ENCODE measurements at places on chromosomes 7 and 10.

- DNase-seq, result no peak
Observed at GRCh38 chr7:52727632-52728031, 307.8 kb upstream of the POM121L12 start.

DNA sequence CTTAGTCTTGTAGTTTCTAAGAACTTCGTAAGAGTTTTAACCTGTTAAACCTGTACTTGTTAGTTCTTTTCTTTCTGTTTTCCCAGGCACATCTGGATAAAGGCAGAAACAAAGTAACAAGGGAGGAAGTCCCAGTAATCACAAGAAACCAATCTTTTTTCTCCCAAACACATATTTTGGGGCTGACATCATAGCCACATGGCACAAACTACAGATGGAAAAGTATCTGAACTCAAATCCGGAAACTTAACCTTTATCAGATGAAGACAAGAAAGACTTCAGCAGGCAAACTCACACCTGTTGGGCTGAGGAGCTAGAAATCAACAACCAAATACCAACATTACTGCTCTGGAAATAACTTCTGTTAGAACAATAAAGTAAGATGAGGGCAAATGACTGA lies 67.1 kb downstream of the CUBN start:
- DNase-seq, result no peak

DNA sequence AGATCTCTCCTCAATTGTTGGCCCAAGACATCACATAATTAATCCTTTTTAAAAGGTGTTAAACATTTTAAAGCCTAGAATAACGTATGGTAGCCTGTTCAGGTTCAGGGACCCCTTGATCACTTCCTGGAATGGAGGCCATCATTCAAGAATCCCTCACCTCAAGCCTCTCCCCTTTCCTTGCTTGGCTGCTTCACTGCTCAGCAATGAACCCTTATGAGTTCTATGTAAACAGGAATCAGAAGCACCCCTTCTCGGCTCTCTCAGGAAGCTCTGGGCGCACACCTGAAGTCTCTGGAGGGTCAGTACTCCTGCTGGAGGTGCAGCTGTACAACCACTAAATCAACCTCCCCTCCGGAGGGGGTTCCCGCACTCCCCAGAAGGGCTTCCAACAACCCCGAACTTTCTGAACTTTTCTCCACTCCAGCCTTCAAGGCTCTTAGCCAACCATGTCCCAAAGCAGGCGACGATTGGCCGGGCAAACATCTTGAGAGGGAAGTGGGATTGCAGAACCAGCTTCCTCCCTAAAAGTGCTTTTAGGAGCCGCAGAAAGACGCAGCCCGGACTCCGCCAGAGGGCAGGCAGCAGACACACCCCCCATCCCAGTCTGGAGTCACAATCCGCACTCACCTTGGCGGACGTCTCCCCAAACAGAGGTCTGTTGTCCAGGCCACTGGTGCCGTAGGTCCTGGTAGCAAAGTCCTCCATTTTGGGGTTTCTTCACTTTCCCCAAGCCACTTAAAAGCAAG lies 562 bp downstream of the TMEM243 start:
- DNase-seq, result no peak

DNA sequence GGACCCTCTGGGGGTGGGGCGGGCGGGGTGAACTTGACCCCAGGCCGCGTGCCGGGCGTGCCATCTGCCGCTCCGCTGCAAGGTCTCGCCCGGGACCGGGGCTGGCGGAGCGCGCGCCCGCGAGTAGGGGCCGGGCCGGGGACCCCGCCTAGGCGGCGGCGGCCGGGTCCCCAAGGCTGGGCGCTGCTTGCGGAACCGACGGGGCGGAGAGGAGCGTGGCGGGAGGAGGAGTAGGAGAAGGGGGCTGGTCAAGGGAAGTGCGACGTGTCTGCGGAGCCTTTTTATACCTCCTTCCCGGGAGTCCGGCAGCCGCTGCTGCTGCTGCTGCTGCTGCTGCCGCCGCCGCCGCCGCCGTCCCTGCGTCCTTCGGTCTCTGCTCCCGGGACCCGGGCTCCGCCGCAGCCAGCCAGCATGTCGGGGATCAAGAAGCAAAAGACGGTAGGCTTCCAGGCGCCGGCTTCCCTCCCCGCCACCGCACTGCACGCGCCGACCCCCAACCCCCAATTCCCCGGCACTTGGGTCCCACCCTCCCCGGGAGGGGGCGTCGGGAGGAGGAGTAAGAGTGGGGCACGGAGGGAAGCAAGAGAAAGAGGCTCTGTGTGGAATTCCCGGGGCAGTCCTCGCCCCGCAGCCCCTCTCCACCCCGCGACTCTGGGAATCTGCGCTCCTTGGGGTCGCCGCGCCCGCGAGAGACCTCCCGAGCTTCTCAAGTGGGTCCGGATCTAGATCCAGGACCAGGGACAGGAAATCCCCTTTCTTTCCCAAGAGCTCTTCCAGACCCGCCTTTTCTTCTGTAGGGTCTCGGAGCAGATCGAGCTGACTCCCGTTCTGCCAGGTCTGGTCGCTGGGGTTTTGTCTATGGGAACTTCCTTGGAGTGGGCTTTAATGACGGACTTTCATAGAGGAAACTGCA lies at the start of gene PAPSS2:
PAPSS2 (plus strand) TSS at position 308 of the 913 bp plus-strand sequence; CDS start at position 412, 104 bp downstream.
- peak; percentile 5 for DNase-seq

GRCh38 chr10:79180414-79181221 lies 111.9 kb downstream of the ZMIZ1 start:
- no peak for DNase-seq

DNA sequence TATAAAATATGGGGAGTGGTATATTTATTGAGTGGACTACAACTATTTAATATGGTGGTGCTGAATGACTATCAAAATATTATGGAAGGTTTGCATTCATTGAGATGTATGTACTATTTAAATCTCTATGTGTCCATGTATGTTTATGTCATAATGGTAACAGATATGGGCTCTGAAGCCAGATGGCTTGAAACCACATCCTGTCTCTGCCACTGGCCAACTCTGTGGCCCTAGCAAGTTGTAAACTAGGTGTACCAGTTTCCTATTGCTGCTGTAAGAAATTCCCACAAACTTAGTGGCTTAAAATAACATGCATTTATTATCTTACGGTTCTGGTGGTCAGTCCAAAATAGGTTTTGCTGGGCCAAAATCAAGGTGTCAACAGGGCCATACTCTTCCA lies 198.1 kb upstream of the NFE2L3 start:
- no peak for DNase-seq

DNA sequence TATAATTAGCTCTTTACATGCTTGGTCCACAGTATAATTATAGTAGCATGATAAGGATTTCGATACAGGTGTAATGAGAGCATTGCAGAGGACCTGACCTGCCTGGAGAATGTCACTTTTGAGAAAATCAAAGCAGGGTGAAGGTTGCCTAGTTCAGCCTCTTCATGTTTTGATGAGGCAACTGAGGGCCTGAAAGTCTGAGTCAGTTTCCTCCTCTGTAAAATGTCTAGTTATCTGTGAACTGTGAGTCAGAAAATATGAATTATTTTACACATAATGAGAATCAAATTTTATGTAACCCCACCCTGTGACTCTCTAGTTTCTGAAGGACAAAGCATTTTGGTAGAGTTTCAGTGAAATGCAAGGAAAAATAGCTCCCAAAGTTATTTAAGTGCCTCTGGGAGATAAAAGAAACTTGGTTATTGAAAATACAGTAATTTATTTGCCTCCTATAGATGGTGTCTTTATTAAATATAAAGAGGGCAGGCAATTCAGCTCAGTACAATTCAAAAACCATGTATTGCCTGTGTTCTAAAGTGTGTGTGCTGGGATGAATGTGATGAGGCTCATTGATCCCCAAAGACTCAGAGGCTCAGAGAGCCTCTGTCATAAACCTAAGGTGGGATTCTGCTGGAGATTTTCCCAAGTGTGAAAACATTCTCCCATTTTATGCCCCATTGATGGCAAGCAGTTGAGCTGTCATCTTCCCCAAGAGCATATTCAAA lies 37.3 kb upstream of the SAMD9L start:
- DNase-seq, result no peak

GRCh38 chr10:4024516-4025245 lies 239.7 kb upstream of the KLF6 start:
- no peak for DNase-seq

DNA sequence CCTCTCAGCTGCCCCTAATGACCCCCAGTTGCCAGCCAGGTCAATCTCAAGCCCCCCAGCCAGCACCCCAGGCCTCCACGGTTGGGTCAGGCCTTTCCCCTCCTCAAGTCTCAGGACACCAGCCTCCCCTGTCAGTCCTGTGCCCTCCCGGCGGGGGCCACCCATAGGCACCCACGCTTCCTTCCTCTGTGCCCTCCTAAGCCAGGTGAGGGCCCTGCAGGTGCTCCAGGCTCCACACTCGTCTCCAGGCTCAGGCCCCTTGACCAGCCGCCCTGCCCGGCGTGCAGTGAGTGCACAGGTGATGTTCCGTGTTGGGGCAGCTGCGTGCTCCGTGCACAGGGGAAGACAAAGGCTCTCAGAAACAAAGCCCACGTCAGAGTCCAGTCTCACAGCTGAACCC lies 26.8 kb upstream of the ADGRA1 start:
- no peak for DNase-seq

- no peak for DNase-seq
Observed at GRCh38 chr7:99894738-99895137, 17.9 kb upstream of the OR2AE1 start.

- no peak for DNase-seq
Observed at GRCh38 chr10:74103560-74104258, 46.9 kb downstream of the AP3M1 start.

GRCh38 chr7:133940368-133940767 lies 186.8 kb upstream of the LRGUK start:
- DNase-seq, result no peak

DNA sequence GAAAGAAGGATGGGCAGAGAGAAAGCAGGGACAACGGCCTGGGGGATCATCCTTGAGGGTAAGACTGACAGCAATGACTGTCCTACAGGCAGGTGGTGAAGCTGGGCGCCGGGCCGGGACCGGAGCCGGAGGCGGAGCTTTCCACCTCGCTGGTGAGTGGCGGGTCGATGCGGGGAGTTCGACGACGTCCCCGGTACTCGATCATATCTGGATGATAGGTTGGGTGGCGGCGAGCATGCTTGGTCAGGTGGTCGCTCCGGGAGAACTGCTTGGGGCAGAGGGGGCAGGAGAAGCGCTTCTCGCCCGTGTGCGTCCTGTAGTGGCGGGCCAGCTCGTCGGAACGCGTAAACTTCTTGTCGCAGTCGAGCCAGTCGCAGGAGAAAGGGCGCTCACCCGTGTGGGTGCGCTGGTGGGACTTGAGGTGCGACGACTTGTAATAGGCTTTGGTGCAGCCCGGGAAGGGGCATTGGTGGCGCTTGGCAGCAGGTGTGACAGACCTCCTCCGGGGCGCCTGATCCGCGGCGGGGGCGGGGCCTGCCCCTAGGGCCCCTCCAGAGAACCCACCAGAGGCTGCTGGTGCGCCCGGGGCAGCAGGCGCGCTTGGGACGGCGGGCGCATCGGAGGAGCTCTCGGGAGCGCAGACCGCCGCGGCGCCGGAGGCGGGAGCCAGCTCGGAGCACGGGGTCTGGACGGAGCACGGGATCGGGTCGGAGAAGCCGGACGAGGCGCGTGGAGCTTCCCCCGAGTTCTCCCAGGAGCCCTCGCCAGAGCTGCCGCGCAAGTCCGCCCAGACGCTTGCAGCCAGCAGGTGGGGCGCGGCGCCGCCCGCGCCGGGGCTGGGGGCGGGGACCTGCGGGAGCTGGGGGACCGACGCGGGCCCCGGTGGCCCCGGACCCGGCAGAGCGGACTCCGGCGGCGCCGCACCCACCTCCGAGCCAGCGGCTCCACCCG lies 752 bp downstream of the KLF14 start:
- DNase-seq, result no peak

- DNase-seq, result no peak
Observed at GRCh38 chr7:101200862-101201599, at the start of gene MOGAT3. Gene MOGAT3 (minus strand): TSS chr7:101201036. CDS start chr7:101200854, 182 bp downstream.

DNA sequence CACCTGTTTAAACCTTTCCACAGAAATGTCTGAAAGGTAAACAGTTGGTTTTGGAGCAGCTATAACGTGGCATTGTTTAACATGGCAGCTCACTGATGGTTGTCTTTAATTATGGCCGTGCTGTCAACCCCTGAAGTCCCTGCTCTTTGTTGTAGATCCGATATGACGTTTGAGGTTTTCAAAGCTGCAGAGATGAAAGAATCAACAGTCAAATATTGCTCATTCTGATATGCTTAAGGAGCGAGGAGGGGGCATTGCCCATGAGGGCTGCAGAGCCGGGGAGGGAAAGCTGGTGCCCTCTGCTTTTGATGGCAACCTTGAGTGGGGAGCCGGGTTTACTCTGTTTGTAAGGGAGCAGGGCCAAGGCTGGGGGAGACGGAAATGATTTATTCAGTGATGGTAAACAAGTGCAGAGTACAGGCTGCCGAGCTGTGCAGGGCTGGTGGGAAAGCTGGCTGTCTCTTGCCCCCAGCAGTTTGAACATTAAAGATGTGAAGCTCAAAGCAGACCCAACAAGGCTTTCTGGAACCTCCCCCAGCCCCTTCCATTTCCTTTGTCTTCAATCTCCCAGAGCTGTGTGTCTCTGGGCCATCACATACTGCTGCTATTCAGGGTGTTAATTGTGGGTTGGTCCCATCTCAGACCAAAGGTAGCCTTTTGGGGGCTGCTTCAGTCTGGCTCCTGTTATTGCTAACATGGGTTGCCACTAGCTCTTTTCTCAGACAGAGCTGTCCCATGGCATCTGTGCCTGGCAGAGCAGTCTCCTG lies 345.5 kb downstream of the LRMDA start:
- no peak for DNase-seq

- no peak for DNase-seq
Observed at GRCh38 chr10:128307820-128308219, 181.6 kb upstream of the MKI67 start.

GRCh38 chr7:32447218-32447617 lies 43.0 kb downstream of the LSM5 start:
- DNase-seq, result no peak

- DNase-seq, result no peak
Observed at GRCh38 chr10:88788924-88789323, 13.6 kb upstream of the LIPM start.

DNA sequence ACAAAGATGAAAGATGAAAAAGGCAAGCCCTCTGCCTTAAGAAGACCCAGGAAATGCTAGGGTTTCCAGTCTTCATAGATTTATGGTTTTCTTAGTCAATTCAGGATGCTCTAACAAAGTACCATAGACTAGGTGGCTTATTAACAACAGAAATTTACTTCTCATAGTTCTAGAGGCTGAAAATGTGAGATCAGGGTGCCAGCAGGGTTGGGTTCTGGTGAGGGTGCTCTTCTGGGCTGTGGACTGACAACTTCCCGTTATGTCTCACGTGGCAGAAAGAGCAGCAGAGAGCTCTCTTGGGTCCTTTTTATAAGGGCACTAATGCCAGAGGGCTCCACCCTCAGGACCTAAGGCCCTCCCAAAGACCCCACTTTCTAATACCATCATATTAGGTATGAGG lies 23.7 kb downstream of the ELMO1 start:
- no peak for DNase-seq

GRCh38 chr7:138755331-138755747 lies 42.5 kb upstream of the TMEM213 start:
- no peak for DNase-seq

DNA sequence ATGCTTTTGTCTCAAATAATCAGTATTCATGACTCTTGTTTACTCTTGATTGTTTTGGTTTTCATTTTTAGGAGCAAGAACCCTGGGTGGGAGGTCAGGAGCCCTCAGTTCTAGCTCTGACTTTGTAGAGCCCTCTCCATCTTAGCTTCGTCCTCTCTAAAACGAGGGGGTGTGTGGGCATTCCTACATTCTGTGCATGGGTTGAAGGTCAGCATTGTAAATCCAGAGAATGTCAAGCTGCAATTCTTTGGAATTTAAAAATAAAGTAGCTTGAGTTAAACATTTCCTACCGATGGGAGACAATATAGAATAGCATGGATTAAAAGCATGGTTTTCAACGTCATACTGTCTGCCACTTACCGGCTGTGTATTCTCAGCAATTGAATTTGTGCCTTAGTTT lies 128.3 kb downstream of the PRPF18 start:
- DNase-seq, result no peak

- DNase-seq, result no peak
Observed at GRCh38 chr7:3754493-3755341, 453.7 kb downstream of the SDK1 start.
